GM04503 (cell line): ENCODE measurements at places on chromosomes 5 and 9.

DNA sequence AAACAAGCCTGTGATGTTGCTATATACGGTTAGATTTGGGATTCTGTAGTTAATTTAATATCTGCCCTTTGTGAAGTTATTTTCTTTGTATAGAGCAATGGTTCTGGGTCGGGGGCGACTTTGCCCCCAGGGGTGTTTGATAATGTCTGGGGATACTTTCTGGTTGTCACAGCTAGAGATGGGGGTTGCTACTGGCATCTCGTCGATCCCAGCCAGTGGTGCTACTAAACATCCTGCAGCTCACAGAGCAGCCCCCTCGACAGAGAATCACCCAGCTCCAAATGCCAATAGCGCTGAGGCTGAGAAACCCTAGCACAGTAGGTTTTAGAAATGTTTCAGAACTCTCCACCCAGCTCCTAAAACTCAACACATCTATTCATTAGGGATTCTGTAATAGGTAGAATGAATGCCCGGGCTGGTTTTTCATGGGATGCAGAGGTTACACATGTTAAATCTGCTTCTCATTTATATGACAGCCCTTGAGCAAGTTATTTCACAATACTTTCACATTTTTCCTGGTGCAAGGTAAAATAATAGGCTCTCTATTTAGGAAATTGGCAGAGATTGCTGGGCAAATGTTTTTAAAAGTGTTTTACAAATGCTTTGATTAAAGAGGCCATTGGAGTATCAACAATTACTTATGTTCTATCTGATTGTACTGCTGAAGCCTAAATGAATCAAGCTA is 75.2 kb upstream of the CTSL start:
- no peak for DNase-seq

DNA sequence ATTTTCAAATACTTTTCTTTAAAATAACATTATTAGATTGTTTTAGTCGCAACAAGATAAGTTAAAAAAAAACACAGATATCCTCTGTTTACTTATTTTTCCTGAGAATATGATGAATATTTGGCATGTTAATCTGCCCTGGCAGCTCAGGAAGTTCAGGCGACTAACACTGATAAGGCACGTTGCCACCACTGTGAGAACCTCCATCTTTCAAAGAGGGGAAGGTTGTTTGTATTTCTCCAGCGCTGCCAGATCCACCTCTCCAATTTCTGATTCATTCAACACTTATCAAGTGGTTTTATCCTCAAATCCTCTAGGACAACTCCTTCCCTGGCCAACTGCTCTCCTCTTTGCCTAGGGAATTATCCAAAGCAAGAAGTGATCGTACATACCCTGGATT is 21.8 kb downstream of the CTNNAL1 start:
- no peak for DNase-seq

GRCh38 chr5:143403593-143404415 is at the start of gene NR3C1:
NR3C1 (minus strand) TSS chr5:143403686; CDS start chr5:143400839, 2,847 bp downstream.
- DNase-seq: peak; percentile 37

GRCh38 chr9:98686961-98687855 is 21.5 kb downstream of the GABBR2 start:
- no peak for DNase-seq

GRCh38 chr9:133583586-133583985 is 25.6 kb downstream of the FAM163B start:
- DNase-seq: no peak

GRCh38 chr5:115895821-115896220 is 54.1 kb downstream of the AP3S1 start:
- no peak for DNase-seq

GRCh38 chr5:6736106-6736505 is 22.9 kb downstream of the TENT4A start:
- DNase-seq: no peak

GRCh38 chr5:143142596-143143435 is 260.7 kb downstream of the NR3C1 start:
- no peak for DNase-seq

DNA sequence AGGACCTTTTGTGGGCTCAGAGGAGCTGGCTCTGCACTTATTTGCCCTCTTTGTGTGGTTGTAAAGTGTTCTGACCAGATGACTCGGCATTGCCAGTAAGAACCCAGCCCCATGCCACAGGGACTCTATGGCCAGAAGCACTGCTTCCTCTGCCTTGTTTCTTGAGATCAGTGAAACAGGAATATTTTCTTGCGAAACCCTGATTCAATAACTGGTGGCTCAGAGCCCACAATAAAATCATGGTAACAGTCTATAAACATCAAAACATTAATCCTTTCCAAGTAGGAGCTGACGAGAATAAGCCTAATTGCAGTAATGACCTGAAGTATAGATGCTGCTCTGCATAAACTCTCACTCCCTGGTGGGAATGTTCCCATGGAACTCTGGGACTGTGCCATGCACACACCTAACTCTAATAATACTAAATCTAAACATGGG is 344.3 kb downstream of the ZNF608 start:
- peak; percentile 19 for DNase-seq

- DNase-seq: peak; percentile 31
Observed at GRCh38 chr9:37422289-37423104, at the start of gene GRHPR. GRHPR (plus strand) TSS chr9:37422696; CDS start chr9:37422751, 55 bp downstream.

- DNase-seq: no peak
Observed at GRCh38 chr5:3214838-3215374, 380.7 kb upstream of the IRX1 start.

GRCh38 chr5:90932052-90932699 is 373.6 kb downstream of the ADGRV1 start:
- DNase-seq: peak; percentile 11

GRCh38 chr9:113892861-113893491 is 16.9 kb downstream of the ZNF618 start:
- no peak for DNase-seq

DNA sequence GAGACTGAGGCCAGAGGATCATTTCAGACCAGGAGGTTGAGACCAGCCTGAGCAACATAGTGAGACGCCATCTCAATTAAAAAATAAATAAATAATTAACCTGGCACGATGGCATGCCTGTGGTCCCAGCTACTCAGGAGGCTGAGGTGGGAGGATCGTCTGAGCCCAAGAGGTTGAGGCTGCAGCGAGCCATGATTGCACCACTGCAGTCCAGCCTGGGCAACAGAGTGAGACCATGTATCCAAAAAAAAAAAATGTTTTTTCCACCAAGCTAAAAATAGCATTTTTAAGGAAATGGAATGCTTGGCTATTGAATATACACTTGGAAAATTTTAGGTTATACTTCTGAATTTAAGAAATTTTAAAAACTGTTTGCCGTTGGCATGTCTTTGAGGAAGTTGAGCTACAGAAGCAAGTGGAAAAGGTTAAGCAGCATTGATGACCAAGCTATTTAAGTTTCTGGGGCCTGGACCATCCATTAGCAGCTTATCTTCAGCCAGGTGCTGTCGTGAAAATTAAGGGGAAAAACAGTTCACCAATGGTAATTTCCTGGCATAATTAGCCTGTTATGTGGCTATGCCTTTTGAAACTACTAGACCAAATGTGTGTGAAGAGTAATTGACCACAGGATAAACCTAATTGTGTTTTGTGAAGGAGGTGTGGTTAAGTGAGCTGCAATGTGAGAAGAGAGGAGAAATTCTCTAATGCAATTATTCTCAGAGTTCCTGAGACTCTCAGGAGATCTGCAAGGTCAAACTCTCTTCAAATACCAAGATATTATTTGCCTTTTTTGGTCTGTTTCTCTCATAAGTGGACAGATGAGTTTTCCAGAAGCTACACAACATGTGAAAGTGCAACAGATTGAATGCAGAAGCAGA is 21.0 kb downstream of the F2R start:
- DNase-seq: no peak

DNA sequence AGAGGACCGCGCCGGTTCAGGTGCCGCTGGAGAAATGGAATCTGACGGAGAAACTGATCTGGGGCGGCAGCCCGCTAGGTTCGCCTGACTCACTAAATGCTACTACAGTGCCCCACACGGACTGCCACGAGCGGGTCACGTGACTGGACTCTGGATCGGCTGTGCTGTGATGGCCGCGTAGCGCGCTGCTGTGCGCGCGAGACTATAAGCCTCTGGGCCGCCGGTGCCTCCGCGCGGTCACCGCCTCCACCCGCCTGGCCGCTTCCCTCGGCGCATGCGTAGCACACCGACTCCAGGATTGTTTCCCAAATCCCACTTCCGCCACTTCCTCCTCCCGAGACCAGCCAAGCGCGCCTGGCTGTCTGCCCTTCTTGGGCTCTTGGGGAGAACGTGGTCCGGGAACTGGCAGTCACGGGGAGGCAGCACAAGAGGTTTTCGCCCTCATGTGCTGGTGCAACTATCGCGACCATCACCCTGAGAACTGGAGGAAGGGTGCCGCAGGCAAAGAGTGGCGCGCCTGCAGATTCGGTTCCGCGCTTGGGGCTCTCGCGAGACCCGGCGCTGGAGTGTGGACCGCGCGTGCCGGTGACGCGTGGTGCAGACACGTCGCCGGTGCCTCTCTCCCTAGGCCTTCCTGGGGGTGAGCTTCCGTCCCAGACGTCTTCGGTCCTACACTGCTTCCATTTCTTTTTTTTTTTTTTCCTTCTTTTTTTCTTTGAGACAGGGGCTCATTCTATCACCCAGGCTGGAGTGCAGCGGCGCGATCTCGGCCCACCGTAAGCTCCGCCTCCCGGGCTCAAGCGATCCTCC is 35.8 kb upstream of the GLDC start:
- peak; percentile 79 for DNase-seq

DNA sequence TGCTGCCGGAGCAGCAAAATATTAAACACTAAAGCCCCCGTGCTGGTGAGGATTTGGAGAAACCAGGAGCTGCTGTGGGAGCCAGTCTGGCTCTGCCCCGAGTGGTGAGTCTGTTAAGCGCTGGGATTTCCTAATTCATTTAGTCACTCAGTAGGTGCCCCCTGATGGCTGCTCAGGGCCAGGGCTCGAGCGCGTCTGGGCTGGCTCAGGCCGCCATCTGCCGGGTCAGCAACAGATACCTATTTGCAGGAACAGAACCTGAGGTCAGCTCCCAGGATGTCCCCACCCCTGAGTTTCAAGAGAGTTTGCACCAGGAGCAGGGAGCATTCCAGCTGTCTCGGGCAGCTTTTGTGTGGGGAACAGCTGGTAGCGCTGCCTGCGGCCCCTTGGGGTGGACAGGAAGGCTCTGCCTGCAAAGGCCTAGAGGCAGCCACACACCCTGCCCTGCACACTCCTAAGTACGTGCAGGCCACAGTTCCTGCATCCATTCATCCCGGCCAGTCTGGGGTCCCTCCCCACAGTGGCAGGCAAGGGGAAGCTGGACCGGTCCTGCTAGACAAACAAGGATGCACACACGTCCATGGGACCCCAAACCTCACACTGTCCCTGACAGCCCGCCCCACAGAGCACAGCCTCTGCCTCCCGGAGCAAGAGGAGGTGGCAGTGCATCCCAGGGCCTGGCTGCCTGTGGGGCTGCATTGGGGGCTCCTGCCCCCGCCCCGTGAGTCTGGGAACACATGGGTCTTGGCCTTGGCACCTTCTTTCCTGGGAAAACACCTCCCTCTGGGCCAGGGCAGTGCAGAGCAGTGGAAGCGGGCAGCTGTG is 83.7 kb downstream of the ADAMTS2 start:
- no peak for DNase-seq

GRCh38 chr9:75866273-75866871 is 24.1 kb upstream of the PCSK5 start:
- peak; percentile 3 for DNase-seq

- no peak for DNase-seq
Observed at GRCh38 chr9:119365291-119366027, 3.8 kb downstream of the BRINP1 start.

DNA sequence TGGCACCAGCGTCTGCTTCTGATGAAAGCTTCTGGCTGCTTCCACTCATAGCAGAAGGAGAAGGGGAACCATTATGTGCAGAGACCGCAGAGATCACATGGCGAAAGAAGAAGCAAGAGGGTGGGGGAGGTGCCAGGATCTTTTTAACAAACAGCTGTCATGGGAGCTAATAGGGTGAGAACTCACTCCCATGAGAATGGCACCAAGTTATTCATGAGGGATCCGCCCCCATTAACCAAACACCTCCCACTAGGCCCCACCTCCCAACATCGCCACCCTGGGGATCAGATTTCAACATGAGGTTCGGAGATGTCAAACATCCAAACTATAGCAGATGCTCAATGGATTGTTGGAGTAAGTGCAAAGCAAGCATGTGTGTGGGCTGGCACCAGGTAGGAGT is 125.8 kb upstream of the SLIT3 start:
- DNase-seq: no peak

DNA sequence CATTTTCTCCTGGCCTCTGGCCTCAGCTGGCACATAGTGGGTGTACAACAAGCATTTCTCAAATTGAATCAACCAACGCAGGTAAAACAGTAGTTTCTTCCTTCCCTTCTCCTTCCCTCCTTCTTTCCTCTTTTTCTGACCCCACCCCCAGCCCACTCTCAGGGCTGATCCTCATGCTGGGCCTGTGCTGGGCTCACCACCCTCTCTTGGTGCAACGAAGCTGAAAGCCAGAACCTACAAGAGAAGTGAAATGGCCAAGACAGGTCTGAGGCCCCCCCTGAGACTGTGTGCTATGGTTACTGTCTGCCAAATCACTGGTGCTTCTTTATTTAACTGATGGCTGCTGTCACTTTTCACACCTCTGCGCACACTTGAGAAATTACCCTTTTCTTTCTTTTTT is 53.0 kb upstream of the BOD1 start:
- DNase-seq: no peak

DNA sequence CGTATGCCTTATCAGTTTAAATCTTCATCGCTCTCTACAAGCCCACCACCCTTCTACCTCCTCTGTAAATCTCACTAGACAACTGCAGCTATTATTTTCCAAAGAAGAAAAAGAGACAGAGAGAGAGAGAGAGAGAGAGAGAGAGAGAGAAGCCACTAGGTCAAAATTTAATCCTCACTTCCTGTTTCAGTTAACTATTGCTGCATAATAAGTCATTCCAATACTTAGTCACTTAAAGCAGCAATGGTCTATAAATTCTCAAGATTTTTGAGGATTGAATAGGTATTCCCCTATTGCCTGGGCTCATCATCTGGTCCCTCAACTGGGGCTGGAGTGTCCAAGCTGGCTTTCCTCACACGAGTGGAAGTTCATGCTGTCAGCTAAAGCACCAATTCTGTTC is 68.8 kb downstream of the ITGA1 start:
- DNase-seq: no peak

DNA sequence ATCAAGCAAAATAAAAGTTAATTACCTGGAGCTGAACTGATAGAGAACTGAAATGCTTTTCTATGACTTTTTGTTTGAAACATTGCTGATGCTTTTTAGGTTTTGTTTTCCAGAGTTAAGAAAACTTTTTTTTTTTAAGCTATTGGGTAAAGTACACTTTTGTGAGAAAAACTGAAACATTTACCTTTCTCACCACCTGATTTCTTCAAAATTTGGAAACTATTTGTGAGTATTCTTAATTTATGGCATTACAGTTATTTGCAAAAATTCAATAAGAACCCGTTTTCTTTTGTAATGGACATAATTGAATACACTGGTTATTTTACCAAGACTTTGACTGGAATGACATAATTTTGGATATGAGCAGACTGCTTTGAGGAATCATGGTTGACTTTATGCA is 6.6 kb downstream of the C9orf153 start:
- DNase-seq: no peak
